Activated T-helper 1 cell treated with anti-CD3 and anti-CD28 coated beads, Interleukin-12 subunit alpha, Interleukin-12 subunit beta, Interleukin-2, Interleukin-4 antibody, amounts not matched to agents 30 ng/mL and 10 ng/mL and 1 ng/mL, durations not matched to agents 14 hours and 24 hours and 36 hours (primary cell): ENCODE measurements at places on chromosomes 3 and 15.
A peak's percentile ranks its signal among the peaks of the same experiment; 100 is the strongest.

GRCh38 chr3:170355738-170356595 is 1.5 kb upstream of the SKIL start:
- DNase-seq = peak; percentile 2

GRCh38 chr15:74209560-74209958 is 7.0 kb upstream of the STRA6 start:
- DNase-seq = no peak

DNA sequence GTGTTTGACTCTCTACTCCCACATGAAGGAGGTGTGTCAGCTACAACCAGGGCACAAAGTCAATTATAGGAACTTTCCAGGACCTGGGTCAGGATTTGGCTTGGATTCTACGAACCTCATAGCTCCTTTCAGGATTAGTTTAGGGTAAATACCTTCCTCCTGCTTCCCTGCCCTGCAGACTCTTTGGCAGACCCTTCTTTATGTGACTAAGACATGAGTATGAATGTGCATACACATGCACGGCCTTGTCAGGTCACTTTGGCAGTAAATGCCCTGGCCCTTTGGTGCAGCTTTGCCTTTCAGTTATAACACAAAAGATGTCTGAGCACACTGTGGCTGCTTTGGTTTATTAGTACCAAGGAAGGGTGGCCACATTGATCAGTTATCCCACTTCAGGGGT is 68.9 kb downstream of the GHSR start:
- DNase-seq = no peak

- DNase-seq = no peak
These were observed 14.1 kb upstream of the ETV5 start for GRCh38 chr3:186123012-186123411.

- no peak for DNase-seq
These were observed 217.3 kb downstream of the SUCLG2 start for GRCh38 chr3:67437090-67437489.

DNA sequence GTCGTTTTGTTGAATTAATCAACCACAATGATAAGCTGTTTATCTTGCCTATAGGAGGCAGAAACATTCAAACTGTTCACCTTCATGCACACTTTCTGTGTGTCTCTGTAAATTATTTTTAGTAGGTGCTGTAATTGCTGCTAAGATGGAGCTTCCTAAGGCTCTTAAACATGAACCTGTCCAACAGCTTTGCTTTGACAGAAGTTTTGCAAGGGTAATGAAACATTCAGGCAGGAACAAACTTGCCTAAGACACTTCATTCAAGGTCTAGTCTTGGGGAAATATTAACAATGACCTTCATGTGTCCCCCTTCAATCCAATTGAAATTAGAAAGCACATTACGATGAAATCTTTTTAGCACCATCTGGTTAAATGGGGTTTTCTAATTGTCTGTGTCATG is 156.1 kb downstream of the DIPK2A start:
- DNase-seq = no peak

DNA sequence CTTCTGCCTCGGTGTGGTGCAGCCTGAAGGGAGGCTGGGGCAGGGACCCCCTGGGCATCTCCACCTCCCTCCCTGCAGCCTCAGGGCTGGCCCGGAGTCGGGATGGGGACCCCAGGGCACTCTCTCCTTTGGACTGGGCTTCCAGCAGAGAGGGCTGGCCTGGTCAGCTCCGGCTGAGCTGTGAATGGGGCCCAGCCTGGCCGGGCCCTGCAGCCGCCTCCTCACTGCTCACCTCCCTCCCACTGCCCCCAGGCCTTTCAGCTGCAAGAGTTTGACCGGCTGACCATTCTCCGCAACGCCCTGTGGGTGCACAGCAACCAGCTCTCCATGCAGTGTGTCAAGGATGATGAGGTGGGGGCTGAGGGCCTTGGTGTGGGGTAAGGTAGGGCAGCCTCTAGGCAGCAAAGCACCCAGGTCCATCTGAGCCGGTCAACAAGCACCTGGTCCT is 36.0 kb downstream of the PSTPIP1 start:
- DNase-seq = no peak

GRCh38 chr15:78265752-78266224 is 1.4 kb downstream of the DNAJA4 start:
- DNase-seq = no peak

- peak; percentile 29 for DNase-seq
These were observed 603 bp downstream of the EIF1B start for GRCh38 chr3:40309925-40310695.

DNA sequence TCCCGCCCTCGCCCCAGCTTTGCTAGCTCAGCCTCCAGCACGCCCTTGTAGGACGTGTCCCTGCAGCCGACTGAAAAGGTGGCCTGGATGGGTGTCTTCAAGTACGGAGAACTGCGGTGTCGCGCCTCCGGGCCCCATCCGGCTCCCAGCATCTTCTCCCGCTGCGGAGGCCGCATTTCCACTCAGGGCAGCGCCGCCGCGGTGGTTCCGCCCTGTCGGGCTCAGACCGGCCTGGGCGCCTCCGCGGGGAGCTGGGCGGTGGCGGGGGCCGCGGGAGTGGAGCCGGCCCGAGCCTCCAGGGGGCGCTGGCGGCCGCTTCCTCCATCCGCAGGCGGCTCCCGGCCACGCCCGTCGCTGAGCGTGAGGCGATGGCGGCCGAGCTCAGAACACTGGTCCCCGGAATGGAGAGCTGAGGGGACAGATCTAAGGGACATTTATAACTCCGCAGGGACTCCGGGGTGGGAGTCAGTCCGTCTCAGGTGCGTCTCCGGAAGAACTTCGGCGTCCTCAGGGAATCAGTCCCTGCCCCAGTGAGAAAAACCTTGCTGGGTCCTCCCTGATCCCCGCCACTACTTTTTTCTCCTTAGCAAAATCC is 13.6 kb upstream of the SMCO1 start:
- peak; percentile 76 for DNase-seq

- DNase-seq = no peak
These were observed 3.9 kb upstream of the SRGAP3 start for GRCh38 chr3:9253327-9253726.

- no peak for DNase-seq
These were observed 3.2 kb upstream of the TBC1D23 start for GRCh38 chr3:100257586-100257985.

DNA sequence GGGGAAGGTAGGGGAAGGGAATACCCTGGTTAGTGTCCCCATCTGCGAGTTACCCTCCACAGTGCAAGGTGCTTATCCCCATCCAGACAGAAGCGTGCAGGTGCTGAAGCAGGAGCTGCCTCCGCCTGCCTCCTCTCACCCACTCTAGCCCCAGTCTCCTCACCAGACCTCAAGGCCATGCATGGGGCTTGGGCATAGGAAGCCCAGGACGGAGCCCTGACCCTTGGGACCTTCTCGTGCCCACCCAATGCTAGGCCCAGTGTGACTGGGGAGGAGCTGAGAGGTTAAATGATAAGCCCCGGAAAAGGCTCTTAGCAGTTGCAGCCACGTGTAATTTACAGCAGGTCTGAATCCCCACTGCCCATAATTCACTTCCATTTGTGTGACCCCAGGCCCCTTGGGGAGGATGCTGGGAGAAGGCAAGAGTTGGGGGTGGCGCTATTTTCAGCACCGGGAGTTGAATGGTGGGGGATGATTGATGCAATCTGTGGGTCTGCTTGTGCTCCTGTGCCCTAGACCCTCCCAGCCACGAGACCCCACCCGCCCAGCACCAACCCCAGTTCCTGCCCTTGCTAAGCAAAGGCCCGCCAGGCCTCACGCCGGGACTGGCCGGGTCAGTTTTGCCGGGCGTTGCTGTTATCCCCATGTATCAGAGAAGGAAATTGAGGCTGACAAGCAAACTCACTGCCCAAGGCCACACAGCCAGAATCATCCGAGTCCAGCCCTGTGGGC is 14.5 kb upstream of the PLXND1 start:
- no peak for DNase-seq

DNA sequence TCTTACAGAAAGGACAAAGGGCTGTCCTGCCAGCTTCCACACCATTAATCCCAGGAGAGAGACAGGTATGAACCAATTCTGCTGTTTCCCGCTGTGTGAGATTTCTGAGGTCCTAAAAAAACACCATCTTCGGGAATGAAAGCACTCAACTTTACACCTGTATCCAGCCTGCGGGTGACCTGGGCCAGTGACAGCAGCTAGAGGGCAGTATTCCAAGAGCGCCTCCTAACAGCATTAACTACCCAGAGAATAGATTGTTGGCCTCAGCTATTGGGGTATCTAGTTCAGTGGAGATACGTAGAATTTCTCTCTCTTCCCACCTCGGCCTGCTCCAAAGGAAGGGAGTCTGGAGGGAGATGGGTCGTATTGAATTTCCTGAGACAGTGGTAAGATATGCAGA is 55.1 kb downstream of the WDR76 start:
- no peak for DNase-seq

- no peak for DNase-seq
These were observed 17.0 kb upstream of the MUC20 start for GRCh38 chr3:195703776-195704175.

- no peak for DNase-seq
These were observed 128.4 kb downstream of the ASB7 start for GRCh38 chr15:100730655-100731266.

DNA sequence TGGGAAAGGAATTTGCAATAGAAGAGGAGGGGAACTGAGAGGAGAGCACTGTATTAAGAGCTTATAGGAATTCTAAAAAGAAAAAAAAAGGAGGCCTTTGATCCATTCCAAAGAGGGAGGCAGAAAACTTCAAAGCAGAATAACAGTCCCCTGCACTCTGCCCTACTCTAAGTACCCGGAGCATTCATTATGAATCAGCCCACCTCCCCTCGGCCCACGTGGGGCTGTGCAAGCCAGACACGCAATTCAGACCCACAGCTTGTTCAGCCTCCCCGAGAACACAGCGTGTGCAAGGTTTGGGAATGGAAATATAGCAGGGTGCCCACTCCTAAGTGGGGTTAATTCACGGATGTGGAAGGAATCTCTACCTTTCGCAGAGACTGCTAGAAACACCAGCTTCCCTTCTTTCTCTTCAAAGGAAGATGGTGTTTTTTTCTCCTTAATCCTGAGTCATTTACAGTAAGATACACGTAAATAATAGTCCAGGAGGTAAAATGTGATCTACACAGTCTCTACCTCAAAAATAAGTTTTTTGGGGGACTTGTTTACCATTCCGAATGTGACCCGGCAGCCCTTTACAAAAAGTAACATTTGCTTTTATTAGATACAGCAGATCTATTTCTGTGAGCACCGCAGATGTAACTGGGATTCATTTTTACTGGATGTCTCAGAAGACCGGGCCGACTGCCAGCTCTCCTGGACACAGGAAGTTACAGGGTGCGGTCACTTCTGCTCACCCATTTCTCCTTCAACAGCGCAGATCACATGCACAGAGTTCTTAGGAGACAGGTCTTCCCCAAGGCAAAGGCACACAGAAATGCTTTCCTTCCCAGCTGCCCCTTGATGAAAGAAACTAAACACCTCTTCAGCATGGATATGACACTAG is 768.5 kb upstream of the CFAP20DC start:
- DNase-seq = no peak

GRCh38 chr3:70806556-70806955 is 494.1 kb upstream of the MDFIC2 start:
- no peak for DNase-seq

GRCh38 chr3:44232407-44232806 is 9.3 kb upstream of the TOPAZ1 start:
- no peak for DNase-seq

- no peak for DNase-seq
These were observed 171.2 kb downstream of the KLHL25 start for GRCh38 chr15:85623315-85624049.

DNA sequence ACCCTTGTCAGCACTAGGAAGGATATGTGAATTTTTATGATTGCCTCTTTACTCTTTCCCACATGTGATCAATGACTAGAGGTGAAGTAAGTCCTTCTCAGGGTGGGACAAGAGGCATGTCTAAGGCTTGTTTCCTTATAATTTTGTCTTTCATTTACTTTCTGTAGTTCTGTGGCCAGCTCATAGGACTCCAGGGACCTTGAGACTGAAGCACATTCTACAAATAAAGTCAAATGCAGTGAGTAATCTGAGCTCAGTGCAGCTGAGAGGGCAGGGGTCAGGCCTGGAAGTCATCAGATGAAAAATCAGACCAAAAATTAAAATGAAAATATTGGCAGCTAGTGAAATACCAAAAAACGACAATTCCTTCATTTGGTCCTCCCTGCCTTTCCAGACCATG is 424.7 kb upstream of the THBS1 start:
- no peak for DNase-seq

- DNase-seq = peak; percentile 69
These were observed 101.5 kb downstream of the FBLN2 start for GRCh38 chr3:13650210-13651056.

DNA sequence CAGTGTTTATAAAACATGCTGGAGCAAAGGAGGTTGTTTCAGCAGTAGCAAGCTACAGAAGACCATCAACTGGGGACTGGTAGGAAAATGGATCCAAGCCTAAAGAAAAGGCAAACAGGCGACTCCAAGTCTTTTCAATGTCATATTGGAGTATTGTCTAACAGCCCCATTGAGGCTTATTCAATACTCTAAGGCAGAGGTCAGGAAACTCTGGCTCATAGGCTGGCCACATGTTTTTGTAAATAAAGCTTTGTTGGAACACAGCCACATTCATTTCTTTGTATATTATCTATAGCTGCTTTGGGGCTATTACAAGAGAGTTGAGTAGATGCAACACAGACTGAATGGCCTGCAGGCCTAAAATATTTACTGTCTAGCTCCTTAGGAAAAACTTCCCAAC is 77.5 kb downstream of the RPL22L1 start:
- DNase-seq = no peak

DNA sequence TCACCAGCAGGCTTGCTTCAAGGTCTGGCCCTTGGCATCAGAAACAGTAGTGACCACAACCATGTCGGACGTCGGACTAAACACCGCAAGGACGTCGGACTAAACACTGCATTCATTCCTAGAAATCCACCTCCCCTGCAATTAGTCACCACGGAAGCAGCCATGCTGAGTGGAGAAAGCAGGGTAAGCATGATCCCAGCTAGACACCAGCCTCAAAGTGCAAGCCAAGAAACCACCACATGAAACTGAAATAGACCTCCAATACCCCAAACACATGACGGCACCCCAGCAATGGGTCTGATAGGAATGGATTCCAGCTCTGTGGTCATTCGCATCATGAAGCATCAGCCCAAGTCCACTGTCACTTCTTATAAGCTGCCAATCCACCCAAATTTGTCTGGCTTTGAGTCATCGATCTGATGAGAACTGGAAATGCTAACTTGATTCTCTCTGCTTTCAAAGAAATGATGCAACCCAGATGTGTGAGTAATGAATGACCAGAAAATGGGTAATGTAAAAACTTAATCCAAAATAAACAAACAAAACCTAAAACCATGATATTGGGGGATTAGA is 348.3 kb upstream of the TMCO5A start:
- DNase-seq = no peak

GRCh38 chr3:127899766-127900165 is 15.3 kb upstream of the KBTBD12 start:
- DNase-seq = no peak

DNA sequence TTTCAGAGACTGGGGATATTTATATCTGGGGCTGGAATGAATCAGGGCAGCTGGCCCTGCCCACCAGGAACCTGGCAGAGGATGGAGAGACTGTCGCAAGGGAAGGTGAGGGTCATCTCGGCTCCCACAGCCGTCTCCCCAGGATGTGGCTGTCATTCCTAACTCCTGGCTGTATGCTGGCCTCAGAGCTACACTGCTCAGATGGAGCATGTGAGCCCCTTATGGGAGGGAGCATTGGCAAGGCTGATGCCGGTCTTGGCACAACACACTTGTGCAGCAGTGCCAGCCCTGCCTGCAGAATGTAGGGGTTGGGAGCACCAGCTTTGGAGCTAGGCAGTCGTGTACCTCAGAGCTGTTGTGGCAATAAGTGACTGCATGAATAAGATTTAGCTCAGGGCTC is 5.2 kb downstream of the RCCD1 start:
- no peak for DNase-seq

GRCh38 chr3:133958071-133958805 is 62.6 kb upstream of the RAB6B start:
- no peak for DNase-seq
